ENCODE measurements at places on chromosomes 1 and 21.

- no peak for DNase-seq
Observed at GRCh38 chr21:31141389-31142000, 103.2 kb upstream of the KRTAP19-8 start.

DNA sequence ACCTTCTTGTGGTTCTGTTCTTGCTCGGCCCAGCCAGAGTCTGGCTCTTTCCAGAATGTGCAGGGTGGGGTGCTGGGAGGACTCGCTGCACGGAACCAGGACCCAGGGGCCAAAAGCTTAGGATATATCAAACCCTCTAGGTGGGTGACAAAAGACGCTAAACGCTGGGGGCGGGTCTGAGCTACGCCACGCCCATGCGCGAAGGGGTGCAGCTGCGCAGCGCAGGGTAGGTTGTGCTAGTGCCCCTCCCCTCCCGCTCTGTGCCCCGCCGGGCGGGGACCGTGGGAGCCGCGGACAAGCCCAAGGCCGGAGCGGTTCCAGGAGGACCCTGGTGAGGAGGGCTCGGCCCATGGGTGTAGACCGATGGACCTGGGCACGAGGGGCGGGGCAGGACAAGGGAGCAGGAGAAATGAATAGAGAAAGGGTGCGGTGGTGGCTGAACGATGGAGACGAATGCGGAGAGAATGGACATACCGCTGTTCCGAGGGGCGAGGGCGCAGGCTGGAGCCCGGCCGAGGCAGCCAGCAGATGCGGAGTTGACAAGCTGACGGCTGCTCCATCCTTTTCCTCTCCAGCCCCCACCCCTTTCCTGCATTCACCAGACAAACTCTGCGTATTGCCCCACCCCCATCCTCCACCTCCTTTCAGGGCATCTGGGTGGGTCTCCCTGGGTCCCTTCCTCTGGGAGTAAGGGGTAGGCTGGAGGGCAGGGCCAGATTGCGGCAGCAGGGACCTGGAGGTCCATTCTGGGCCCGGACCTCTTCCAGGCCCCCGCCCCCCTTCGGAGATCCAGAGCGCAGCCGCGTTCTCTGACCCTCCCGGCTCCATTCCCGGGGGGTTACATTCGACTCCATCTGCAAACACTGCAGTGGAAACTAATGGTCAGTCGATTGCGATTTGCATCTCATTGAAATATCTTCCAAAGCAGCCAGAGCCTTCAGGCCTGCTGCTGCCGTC is at the start of gene RUSC1:
Gene RUSC1, plus strand, starts transcription at position 234 of the 957 bp plus-strand sequence. CDS start 880 bp downstream, outside the sequence.
- peak; percentile 58 for DNase-seq

DNA sequence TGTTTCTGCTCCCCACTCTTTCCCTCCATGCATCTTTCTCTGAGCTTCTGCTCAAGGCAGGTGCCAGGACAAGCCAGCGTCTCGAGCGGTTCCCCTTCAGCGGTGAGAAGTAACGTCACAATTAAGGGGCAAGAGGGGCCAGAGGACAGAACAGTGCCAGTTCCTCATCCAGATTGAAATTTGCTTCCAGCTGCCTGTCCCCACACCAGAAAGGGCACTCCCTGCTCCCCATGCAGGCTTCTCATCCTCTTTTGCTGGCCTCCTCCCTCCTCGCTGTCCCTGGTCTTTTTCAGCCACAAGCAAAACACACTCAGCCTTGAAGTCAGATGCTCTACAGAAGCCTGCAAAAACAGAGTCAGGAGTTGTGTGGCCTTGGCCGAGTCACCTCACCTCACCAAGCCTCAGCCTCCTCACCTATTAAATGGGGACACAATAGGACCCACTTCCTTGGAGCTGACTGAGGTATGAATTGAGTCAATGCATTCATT is 35.0 kb upstream of the ECE1 start:
- DNase-seq, result no peak

DNA sequence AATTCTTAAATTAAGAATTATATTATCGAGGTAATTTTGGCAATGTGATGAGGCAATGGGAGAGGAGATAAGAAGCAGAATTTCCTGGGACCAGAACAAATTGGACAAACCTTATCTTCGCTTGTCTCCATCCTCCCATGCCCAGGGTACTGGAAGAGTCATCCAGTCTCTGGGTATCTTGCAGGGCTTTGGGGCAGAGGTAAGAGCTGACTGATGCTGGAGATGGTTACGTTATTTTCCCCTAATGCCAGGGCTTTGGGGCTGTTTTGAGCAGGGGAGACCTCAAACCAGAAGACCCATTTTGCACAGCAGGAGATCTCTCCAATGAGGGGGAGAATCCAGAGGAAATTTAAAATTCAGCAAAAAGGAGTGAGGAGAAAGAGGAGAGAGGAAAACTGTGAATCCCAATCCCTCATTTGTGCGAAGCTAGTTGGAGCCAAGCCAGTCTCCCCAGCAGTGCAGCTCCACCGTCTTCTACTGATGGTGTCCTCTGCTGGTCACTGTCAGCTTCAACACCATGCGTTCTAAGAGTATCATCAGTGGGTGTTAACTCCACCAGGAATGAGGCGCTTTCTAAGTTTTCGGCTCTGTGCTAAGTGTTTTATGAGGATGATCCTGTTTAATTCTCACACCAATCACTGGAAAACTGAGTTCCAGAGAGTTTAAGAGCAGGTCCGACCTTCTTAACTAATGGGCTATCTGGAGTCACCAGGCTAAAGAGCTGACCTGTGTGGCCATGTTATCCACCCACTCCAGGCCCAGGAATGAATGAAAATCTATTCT is 86.8 kb upstream of the CD34 start:
- peak; percentile 45 for DNase-seq

GRCh38 chr1:157532569-157532968 is 19.7 kb downstream of the FCRL5 start:
- no peak for DNase-seq

DNA sequence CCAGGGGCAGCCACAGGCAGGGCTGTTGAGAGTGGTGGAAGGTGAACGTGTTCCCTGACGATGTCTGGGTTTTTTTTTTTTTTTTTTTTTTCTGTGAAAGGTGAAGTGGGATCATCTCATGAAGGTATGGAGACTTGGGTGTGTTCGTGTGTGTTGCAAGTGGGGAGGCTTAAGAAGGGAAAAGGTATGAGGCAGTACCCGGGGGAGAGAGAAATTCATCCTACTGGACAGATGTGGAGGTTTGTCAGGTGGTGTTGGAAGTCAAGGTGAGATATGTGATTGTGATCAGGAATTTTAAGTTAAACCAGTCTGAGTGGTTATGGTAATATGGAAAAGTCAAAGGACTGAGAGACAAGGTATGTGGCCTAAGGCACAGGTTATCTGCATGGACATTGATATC is 5.3 kb downstream of the C1orf115 start:
- DNase-seq, result no peak

GRCh38 chr1:19429611-19430010 is 55.7 kb downstream of the CAPZB start:
- DNase-seq, result no peak
